ENCODE measurements at places on chromosomes 16 and 17. TPM values are rescaled to one million over a fixed set of nuclear protein-coding genes. Genes with fewer than 3 reads are reported as not detected.

SEZ6L2 gene
- total RNA-seq, result 7.7 TPM

DNA sequence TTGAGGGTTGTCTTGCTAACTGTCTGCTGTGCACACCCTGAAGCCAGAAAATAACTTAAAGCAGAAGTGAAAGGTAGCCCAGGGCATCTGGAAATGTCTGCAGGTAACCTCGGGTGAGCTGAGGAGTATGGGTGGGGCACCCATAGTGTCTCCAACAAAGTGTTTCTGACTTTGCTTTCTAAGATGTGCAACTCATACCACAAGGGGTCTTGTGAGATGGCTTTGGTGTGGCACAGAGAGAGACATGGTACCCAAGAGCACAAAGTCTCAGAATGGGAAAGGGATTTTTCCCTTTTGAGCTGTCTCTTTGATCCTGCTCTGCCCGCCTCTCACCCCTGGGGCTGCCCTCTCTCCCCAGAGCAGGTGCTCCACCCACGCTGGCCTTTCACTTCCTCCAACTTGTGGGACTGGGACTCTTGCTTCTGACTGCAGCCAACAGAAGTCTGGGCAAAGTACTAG, 6.9 kb downstream of the CHD9 start:
- DNase-seq, result peak; percentile 72

KRT23 gene
- 1.1 TPM for total RNA-seq

- DNase-seq, result no peak
These were observed 69.4 kb downstream of the YPEL2 start for GRCh38 chr17:59400858-59401257.

DNA sequence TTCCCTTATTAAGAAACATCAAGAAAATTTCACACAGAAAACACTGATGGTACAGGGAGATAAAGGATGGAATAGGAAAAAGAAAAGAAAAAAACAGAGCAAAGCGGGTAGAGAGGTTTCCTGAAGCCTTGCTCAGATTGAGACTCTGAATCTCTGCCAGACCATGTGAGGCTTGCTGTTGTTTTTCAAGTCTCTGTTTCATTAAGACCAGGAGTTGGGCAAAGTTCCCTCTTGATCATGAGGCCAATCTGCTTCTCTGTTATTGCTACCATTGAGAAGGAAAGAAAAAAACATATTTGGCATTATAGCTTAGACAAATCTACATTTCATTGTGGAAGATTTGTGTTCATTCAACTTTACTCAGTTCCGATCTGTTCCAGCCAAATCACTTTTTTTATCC, 201.6 kb upstream of the SOX9 start:
- DNase-seq, result no peak

GRCh38 chr16:81489547-81490267, 45.1 kb downstream of the CMIP start:
- no peak for DNase-seq

NOG gene
- not detected for total RNA-seq

DNA sequence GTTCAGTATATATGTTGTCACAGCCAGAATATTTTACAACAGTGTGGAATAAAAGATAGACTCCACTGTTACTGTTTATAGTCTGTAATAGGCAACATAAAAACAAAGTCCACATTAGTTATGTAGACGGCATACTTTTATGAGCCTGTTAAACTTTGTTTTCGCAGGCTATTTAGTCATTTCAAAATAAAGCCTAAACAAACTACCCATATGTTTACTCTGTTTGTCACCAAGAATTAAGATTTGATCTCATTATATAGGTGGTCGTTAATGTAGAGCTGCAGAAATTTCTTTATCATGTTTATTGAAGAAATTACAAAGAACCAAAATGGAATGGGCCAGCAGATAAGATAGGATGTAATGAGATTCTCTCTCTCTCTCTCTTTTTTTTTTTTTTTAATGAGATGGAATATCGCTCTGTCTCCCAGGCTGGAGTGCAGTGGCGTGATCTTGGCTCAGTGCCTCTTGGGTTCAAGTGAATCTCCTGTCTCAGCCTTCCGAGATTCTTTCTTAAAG, 943.8 kb upstream of the SOX9 start:
- DNase-seq, result no peak

GRCh38 chr17:43645765-43646481, 15.8 kb downstream of the MEOX1 start:
- DNase-seq, result peak; percentile 63

DNA sequence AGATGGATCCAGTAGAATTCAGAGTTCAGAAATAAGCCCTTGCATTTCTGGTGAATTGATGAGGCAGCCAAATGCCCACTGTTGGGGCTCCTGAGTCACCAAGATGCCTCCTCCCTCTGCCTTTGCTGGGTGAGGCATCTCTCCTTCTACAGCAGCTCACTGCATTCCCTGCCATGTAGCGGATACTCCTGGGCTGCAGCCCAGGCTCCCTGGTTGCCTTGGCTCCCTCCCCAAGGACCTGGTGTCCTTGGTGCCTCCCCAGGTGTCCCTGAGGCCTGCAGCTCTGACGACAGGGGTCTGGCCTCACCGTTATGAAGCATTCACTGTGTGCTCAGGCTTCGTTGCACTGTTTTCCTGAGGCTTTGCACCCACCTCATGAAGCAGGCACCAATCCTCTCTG, 7.7 kb downstream of the RAP1GAP2 start:
- no peak for DNase-seq

DNA sequence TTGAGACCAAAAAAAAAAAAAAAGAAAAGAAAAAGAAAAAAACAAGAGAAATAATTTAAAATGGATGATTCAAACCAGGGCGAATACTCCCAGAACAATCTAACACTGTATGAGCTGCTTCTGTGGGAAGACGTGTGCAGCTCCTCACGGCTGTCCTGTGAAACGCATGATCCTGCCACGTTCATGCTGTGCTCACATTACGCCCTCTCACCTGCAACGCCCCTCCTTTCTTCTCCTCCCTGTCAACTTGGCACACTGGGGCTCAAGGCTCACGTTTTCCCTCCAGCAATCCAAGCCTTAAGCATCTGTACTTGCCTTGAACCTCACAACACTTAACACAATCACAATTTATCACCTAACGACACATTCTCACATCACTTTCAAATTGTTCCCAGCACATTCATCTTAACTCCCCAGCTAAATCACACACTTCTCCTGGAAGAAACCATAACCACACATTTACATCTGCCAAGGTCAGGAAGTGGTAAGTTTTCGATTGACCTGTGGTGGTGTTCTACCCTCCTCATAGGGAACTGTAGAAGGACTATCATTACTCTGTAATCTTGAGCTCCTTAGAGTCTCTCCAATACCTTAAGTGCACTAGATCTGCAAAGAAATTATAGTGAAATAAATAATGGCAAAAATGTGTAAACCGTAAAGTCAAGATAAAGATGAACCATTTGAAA, 29.1 kb downstream of the MBTPS1 start:
- DNase-seq, result no peak

DNA sequence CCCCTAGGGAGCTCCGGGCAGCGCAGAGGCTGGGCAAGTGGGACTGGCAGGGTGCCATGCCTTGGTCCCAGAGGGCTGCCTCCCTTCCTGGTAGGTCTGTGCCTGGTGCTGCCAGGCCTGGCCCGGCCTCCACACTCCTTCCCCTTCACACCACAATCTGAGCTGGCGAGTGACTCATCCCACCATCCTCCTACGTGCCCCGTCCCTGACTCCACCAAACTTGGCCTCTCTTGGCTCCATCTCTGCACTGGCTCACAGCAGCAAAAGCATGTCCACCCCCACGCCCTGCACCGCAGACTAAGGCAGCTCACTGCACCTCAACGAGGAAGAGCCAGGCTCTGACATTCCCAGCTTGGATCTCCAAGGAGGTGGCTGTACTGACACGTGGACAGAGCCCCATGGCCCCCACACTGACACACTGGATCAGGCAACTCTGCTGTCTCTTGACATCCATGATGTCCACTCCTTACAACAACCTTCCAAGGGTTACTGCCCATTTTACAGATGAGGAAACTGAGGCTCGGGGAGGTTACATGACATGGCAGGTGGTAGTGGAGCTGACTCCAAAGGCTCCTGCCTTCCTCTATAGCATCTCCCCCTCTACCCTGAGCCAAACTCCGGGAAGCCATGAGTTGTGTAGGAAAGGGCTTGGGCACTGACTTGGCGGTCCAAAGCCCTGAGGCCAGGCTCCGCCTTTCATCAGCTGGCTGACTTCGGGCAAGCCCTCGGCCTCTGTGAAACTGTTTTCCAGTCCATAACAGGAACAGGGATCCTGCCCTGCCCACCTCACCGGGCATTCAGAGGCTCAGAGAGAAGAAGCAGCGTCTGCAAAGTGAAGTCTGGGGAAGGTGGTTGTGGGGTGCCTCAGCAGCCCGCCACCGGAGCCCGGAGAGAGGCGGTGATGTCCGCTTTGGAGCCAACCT, 20.1 kb upstream of the KRT19 start:
- peak; percentile 85 for DNase-seq

MPP2 gene
- 0.53 TPM for total RNA-seq

PHAF1 gene
- total RNA-seq, result 18.2 TPM

DNA sequence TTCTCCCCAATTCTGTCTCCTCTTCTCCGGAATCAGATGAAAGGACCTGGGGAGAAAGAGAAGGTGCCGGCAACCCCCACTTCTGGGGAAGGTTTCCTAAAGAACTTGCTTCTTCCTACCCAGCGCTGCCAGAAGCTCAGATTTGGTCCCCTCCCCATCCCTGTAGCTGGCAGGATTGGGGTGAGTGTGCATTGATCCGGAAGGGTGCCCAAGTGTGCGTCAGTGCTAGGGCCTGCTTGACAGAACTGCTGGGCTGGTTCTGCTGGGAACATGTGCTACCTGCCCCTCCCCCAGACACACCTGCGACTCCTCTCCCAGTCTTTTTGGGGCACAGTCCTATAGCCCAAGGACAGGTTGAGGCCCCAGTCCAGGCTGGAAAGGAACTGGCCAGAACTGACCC, 3.3 kb downstream of the ARL4D start:
- no peak for DNase-seq

DNA sequence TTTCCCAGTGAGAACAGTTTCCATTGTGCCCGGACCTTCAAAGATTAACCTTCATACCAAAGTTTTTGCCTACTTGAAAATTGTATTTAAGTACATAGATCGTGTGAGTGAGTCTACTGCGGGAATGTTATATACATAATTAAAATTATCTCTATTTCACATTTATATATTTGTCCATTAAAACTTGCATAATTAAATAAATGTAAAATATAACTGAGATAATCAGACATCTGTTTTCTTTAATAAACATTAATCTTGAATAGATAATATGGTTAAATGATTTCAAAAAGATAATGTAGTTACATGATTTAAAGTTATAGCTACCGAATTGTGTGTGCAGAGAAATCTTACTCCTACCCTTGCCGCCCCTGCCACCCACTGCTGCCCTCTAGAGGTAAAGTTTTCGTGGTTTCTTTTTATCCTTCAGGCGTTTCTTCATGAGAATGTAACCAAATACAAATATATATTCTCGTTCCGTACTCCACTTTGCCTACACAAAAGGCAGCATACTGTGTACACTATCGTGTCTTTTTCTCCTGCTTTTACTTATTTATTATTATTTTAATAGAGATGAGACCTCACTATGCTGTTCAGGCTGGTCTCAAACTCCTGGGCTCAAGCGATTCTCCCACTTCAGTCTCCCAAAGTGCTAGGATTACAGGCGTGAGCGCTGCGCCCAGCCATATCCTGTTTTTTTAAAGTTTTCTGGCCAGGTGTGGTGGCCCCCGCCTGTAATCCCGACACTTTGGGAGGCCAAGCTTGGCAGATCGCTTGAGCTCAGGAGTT, 35.6 kb downstream of the RPA1 start:
- DNase-seq, result peak; percentile 75

EFCAB13 gene
- 39.6 TPM for total RNA-seq

DNA sequence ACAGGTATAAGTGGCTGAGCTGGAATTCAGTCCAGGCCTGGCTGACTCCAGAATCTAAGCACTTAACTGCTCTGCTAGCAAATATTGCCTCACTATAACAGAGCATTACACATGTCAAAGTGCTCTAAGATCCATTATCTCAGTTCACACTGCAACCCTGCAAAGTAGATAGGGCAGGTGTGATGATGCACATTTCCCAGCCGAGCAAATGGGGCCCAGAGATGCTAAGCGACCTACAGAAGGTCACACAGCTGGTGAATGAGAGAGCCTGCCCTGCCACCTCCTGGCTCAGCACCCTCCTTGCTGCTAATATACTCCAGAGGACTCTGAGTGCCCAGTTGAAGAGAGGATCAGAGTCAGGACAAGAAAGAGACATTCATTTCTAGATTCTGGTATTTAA, 73.6 kb upstream of the CCL1 start:
- DNase-seq, result no peak

SPNS2 gene
- 81.0 TPM for total RNA-seq

NUTF2 gene
- total RNA-seq, result 82.5 TPM

BAIAP3 gene
- 28.2 TPM for total RNA-seq

DNA sequence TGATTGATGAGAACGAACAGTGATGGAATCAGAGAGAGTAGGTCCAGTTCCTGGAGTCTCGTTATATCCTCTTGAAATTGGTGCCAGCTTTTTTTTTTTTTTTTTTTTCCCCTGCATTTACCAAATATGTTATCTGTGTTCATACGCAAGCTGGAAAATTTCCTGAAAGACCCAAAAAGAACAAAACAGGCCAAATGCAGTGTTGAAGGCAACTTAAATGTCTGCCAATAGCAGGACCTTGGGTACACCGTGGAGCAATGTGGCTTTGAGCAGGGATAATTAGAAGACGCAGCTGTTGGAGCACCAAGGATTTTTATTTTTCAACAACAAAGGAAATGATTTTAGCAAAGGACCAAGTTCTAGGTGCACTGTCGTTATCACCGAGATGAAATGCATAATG, 105.0 kb downstream of the ABCC6 start:
- no peak for DNase-seq

GRCh38 chr16:1984347-1985225, 593 bp downstream of the GFER start:
- DNase-seq, result peak; percentile 80

QPRT gene
- total RNA-seq, result 40.4 TPM

DNA sequence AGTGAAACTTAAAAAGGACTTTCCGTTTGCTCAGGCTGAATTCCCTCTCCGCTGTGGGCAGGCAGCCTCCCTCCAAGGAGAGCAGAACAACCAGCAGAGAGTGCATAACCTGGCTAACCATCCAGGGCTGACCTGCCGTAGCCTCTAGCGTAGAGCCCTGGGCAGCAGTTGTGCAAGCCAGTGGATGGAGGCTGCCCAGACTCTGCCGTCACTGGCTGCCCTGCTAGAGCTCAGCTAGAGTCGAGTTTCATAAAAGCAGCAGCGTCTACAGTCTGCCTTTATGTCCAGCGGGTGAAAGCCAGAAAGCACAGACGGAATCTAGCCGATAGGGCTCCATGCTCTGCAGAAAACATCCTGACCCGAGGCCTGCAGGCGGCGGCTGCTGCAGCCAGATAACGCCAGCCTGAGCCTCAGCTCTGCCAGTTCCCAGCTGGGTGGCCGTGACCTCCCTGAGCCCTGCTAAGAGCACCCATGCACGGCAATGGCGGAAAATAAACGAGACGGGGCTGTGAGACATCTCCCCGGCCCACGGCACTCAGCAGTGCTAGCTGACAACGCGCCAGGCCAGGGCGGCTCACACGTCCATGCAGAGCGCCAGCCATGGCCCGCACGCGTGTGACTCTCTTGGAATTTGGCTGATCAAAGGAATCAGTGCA, 231.3 kb downstream of the ENGASE start:
- DNase-seq, result no peak

GRCh38 chr16:79949417-79949816, 348.9 kb upstream of the MAF start:
- no peak for DNase-seq

Measured in Peyer's patch (tissue), 4 donors.